T-helper 1 cell (primary cell): ENCODE measurements at places on chromosomes 4 and X.

DNA sequence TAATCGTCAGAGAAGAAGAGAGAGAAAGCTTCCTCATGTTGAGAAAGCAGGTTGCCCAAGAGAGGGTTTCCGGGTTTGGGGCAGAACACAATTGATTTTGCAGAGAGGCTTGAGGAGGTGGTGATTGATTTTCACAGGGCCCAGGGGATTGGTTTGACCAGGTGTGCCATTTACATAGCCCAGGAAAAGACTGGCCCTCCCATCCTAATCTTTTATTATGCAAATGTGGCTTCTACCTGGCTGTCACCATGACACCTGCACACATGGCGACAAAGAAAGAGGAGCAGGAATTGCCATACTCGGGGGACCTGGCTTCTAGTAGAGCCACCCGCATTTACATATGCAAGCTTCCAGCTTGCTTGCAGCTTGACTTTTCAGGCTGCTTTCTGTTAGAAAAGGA lies 405.3 kb downstream of the PPP4R3C start:
- no peak for DNase-seq

DNA sequence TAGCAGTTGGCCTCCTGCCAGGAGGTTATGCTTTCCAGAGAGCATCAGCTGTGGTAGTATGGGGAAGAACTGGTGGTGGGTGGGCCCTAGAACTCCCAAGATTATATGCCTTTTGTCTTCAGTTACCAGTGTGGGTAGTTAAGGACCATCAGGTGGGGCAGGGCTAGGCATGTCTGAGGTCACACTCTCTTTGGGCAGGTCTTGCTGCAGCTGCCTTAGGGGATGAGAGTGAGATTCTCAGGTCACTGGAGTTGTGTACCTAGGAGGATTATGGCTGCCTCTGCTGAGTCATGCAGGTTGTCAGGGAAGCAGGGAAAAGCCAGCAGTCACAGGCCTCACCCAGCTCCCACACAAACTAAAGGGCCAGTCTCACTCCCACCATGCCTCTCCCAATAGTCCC lies 172.9 kb upstream of the GYPA start:
- DNase-seq: no peak

DNA sequence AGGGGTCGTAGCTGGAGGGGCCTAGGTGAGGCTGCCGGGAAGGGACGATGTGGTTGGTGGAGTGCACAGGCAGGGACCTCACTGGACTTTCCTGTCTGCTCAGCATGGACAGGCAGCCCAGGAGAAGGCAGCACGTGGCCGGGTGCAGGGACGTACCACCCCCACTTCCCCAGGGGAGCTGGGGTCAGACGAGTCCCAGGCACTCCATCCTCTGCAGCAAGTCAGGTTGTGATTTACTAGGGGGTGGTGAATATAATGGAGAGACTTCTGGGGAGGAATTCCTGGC lies 1.5 kb upstream of the CTBP1 start:
- no peak for DNase-seq

- DNase-seq: no peak
Measured at GRCh38 chr4:149102765-149103164, 660.6 kb upstream of the NR3C2 start.

GRCh38 chrX:136627409-136627808 lies 20.5 kb upstream of the CD40LG start:
- no peak for DNase-seq

DNA sequence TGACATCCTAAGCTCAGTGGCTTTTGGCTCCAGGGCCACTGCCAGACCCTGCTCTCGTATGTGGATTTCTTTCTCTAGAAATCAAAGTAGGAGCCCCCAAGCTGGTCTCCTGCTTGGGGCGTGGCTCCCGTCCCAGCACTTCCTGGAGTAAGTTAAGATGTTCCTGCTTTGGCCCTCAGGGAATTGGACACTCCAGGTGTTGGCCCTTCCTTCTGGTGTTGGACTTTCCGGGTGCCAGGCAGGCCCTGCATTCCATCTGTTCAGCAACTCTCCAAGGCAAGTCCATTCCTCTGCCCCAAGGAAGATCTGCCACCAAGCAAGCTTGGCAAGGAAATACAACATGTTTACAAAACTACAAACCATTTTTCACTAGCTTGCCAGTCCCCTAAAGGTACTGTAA lies 22.1 kb upstream of the GPC4 start:
- no peak for DNase-seq

DNA sequence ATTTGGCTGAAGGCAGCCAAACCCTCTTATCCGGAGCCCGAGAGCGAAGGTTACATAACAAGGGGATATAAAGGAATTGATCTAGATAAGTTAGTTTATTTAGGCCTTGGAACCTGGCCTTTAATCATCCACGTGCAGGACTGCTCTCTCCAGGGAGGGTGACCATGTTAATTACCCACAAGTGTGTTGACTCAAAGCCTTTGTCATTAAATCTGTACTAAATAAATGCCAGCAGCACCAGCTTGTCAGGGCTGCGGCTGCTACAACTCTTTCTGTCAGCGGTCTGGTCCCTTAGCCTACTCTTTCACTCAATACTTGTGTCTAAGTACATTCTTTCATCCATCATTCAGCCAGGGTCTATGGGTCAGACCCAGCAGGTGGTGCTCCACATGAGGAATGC lies 206.1 kb downstream of the TBCK start:
- no peak for DNase-seq
